ENCODE measurements at places on chromosomes 12 and 14.

GRCh38 chr12:12506496-12506890, 56.2 kb downstream of the DUSP16 start:
- no peak for DNase-seq

DNA sequence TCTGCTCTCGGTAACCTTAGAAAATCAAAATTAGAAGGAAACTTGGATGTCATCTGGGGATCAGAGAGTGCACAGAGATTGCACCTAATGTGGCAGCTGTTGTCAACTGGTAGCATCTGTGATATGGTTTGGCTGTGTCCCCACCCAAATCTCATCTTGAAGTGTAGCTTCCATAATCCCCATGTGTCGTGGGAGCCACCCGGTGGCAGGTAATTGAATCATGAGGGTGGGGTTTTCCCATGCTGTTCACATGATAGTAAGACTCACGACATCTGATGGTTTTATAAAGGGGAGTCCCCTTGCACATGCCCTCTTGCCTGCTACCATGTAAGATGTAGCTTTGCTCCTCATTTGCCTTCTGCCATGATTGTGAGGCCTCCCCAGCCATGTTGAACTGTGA, 127.7 kb upstream of the SRRM4 start:
- DNase-seq = no peak

GRCh38 chr12:54060975-54061778, 7.5 kb downstream of the HOXC4 start:
- DNase-seq = no peak

DNA sequence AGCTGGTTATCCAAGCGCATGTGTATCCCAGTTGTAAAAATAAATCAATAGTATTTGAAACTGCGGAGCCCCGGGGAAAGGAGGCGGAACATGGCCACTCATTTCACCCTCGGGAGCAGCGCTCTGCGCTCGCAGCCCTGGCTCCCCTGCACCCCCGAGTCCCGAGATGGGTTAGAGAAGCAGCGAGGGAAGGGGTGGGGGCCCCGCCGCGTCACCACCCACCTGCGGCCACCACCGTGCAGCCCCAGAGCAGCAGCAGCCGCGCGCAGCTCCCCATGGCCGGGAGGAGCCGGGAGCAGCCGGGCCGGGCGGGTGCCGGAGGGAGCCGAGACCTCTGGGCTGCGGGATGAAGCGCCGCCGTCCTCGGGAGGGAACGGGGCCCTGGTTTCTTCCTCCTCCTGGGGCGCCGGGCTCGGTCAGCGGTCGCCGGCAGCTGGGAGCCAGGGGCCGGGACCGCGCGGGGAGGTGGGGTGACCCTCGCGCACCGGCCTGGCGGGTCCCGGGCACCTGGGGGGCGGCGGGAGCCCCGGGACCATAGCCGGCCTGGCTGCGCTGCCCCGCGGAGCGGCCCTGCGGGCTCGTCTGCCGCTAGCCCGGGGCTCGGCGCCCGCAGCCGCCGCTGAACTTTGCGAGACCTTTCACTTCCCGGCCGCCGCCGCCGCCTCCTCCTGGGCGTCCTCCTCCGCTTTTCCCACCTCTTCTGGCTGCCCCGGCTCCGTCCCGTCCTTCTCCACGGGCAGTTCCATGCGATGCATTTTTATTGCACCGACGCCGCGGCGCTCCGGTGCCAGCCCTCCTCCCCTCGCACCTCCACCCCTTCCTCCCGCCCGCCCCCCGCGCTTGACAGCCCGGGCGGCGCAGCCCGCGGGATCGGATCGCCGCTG, at the start of gene NTN4:
NTN4 (minus strand) TSS at position 732 of the 884 bp plus-strand sequence; CDS start at position 277, 455 bp downstream.
- DNase-seq = peak; percentile 47

GRCh38 chr14:92540472-92541048, 27.0 kb downstream of the RIN3 start:
- DNase-seq = peak; percentile 15

GRCh38 chr14:36580141-36580855, 2.1 kb downstream of the NKX2-8 start:
- no peak for DNase-seq

- no peak for DNase-seq
These were observed 4.4 kb upstream of the M6PR start for GRCh38 chr12:8953773-8954402.

GRCh38 chr12:27498149-27498548, 25.9 kb upstream of the PPFIBP1 start:
- no peak for DNase-seq

- DNase-seq = no peak
These were observed 159.2 kb downstream of the TGFB3 start for GRCh38 chr14:75822522-75823141.

GRCh38 chr14:67444395-67444794, 32.4 kb upstream of the PLEK2 start:
- no peak for DNase-seq

GRCh38 chr12:19451196-19451595, 11.9 kb downstream of the AEBP2 start:
- no peak for DNase-seq

DNA sequence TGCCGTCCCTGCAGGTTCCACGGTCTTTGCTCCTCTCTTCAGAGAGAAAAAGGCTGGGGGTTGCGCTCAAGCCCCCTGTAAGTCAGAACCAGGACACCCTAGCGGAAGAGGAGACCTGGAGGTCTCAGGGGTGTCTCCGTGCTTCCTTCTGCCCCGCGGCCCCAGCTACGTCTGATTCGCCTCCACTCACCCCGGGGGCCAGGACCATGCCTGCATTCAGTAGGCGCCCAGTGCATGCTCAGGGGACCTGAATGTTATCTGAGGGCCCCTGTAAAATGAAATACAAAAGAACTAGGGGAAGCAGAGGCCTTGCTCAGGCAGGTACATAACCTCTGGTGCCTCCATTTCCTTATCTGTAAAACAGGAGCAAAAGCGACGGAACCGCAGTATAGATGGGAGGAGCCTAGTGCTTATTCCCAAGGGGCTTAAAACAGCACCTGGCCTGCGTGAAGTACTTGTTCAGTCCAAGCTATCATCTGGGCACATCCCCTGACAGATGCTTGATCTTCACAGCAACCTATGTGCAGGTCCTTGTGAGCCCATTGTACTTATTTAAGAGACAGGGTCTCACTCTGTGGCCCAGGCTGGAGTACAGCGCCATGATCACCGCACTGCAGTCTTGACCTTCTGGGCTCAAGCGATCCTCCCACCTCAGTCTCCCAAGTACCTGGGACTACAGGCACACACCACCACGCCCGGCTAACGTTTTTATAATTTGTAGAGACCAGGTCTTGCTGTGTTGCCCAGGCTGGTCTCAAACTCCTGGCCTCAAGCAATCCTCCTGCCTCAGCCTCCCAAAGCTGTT, 110.3 kb upstream of the NCOR2 start:
- DNase-seq = no peak

DNA sequence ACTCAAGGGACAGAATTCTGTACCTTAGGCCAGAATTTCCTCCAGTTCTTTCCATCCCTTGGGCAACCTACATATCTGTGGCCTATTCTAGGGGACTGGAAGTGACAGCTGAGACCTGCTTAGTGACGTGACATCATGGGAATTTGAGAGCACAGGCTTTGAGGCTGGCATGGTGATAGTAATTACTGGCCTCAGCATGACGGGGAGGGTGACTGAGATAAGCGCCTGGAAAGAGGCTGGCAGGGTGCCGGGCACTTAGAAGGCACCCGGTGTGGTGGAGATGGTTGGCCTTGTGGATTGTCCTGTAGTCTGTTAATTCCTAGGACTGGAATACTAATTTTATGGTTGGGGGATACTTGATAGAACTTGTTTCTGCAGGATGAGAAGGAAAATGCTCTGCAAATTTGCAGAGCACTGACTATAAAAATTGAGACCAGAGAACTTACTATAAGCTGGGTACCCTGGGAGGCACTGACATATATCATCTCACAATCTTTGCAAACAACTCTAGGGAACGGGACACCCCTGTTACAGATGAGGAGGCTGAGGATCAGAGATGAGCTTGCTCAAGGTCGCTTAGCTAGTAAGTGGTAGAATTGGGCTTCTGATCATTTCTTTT, 42.2 kb upstream of the TBX3 start:
- no peak for DNase-seq

DNA sequence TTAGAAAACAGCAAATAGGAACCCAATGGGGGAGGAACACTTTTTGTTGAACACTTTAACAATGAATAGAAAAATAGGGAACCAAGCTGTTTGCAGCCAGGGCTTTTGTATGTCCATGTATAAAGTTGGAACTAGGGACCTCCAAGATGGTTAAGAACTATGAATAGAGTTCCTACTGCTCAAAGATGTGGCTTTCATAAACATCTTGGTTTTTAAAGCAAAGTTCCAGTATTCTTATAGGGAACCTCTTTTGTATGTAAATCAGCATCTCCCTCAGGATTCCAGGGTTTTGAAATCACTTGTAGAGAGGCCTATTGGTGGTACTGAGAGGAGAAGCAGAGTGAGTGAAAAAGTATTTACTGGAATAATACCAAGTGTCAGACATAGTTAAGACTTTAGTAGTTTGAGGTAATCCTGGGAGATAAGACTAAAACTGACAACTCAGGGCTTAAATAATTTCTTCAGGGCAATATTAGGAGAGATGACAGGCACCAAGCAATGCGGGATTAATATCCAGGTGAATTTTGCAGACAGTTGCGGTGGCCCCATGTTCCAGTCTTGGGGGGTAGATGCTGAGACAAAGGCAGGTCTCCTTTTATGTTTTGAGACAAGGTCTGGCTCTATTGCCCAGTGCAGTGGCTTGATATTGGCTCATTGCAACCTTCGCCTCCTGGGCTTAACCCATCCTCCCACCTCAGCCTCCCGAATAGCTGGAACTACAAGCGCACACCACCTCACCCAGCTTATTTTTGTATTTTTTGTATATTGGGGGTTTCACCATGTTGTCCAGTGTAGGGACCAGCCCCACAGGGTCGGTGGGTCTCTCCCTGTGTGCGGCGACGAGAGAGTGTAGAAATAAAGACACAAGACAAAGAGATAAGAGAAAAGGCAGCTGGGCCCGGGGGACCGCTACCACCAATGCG, 10.4 kb upstream of the EID3 start:
- no peak for DNase-seq

GRCh38 chr14:89625244-89625713, 208.2 kb upstream of the FOXN3 start:
- no peak for DNase-seq

DNA sequence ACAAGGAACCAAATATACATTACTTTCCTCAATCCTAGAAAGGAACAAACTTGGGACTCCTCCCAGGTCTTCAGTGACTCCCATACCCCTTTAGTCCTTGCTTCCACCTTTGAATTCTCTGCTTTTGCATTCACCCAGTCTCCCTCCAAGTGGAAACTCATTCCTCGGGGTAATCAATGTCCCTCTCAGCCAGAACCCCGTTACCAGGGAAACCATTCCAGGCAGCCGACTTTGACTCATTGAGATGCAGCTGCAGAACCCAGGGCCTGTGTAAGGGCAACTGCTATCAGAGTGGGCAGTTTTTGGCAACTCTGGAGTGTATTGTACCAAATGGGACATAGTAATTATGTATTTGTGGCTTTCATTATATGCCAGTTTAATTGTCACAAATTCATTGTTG, 186.2 kb downstream of the NRXN3 start:
- no peak for DNase-seq

DNA sequence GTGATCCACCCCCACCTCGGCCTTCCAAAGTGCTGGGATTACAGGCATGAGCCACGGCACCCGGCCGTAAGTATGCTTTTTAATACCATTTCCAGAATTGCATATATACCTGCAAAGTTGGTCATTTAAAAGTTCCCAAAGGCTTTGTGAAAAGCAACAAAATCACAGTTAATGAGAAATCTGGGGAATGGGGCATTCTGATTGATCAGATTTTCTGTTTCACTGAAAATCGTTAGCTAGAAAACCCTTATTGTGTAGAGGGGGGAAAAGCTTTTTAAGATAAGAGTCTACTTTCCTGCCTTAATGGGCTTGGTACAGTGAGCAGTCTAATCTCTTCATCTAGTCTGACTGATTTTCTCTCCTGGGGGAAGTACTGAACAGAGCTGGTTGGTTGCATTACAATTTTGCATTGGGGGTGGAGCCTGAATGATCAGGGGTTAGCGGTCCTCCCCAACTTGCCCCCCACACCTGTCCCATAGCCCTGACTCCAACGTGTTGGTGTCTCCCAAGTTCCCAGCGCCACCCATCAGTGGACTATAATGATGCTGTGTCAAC, 23.8 kb downstream of the IL31 start:
- DNase-seq = no peak

DNA sequence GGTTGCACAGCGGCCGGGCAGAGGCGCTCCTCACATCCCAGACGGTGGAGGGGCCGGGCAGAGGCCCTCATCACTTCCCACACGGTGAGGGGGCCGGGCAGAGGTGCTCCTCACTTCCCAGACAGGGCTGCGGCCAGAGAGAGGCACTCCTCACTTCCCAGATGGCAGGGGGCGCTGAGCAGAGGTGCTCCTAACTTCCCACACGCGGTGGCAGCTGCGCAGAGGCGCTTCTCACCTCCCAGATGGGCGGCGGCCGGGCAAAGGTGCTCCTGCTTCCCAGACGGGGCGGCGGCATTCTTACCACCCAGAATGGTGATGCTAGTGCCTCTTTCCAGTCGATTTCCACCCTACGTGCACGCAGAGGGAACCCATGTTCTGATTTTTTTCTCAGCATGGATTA, 304.4 kb downstream of the RGS6 start:
- DNase-seq = no peak
